Epithelial cell of proximal tubule (primary cell): ENCODE measurements at places on chromosomes 5 and 9.

- no peak for DNase-seq
Measured at GRCh38 chr5:148980731-148981130, 82.1 kb downstream of the SH3TC2 start.

DNA sequence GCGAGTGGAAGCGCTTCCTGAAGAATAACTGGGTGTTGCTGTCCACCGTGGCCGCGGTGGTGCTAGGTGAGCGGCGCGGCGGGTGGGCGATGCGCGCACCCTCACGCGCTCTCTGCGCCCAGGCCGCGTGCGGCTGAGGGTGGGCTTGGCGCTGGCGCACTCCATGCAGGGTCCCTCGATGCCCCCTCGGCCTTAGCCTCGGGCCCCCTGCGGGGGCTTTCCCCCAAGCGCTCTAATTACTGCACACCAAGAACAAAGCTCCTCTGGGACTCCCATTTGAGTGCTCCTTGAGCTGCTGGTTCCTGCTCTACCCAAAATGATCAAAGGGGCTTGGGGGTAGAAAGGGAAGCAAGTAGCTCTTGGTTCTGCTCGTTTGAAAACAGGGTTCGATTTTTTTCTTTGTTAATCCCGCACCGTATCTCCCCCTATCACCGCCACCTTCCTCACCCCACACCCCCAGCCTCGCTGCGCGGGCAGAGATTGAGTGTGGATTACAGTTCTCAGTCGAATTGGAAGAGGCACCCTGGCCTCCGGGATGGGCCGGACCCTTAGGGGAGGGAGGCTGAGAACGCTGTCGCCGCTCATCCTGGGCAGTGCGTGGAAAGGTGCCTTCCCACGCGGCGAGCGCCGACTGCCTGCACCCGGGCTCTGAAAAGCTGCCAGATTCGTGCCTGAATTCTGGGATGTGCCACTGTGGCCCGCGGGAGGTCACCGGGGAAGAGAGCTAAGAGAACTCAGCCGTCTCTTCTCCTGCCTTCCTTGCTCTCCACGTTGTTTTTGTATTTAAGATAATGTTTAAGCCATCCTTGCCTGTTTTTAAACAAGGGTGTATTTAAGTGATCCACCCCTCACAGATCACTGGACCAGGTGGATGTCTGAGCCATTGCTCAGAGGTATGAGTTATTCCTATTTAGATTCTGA, 697 bp downstream of the SLC1A1 start:
- no peak for DNase-seq

DNA sequence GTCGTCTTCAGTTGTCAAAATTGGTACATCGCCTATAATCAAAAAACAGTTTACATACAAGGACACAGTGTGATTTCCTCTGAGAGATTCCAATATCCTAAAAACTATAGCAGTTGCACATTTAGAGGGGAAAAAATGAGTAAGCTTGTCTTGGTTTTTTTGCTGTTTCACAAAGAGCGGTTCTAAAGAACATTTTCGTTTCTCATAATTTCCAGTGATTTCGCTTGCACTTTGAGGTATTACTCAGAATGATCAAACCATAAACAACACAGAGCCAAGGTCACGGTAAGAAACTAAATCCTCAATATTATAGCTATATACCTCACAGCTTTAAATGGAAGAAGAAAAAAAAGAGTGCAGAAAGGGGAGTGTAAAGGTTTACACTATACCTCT, 861 bp downstream of the MTX3 start:
- DNase-seq = no peak

DNA sequence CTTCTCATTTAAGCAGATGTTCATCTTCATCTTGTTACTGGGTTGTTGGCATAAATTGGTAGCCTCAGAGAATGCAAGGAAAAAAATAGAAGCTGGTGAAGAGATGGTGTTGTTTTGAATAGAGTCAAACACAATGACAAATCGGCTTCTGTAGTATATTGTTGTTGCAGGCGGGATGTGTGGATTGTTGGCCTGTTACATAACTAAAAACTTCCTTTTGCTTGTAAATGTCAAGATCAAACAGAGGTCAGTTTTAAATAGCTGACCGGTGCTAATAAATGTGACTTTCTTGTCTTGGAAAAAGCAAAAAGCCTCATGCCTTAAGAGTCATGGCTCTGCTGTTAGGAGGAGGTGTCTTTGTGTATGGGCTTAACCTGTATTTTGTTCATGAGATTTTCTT, 59.2 kb downstream of the CCDC192 start:
- DNase-seq = no peak

DNA sequence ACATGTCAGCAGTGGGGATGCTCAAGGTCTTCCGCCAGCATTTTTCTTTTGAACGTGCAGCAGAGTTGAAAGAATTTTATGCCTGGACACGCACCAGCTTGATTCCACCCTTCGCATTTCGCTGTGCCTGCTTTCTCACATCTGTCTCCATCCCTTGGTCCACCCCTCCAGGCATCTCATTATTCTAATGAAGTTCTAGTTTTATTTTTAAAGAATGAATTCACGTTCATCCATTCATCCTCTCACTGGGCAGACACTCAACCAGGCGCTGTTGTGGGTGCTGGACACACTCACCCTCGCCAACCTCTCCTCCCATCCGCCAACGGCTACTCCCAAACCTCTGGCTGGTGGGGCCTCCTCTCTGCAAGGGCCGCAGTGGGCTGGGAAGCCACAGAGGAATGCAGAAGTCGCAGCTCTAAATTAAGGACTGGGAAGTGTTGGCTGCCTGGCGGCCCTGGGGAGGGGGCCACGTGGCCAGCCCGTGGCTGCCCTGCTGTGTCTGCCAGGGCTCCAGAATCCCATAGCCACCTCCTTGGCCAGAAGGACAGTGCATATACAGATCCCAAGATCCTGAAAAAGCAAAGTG, 6.7 kb downstream of the SUSD3 start:
- no peak for DNase-seq

- no peak for DNase-seq
Measured at GRCh38 chr9:74824654-74825053, 63.1 kb downstream of the TRPM6 start.

DNA sequence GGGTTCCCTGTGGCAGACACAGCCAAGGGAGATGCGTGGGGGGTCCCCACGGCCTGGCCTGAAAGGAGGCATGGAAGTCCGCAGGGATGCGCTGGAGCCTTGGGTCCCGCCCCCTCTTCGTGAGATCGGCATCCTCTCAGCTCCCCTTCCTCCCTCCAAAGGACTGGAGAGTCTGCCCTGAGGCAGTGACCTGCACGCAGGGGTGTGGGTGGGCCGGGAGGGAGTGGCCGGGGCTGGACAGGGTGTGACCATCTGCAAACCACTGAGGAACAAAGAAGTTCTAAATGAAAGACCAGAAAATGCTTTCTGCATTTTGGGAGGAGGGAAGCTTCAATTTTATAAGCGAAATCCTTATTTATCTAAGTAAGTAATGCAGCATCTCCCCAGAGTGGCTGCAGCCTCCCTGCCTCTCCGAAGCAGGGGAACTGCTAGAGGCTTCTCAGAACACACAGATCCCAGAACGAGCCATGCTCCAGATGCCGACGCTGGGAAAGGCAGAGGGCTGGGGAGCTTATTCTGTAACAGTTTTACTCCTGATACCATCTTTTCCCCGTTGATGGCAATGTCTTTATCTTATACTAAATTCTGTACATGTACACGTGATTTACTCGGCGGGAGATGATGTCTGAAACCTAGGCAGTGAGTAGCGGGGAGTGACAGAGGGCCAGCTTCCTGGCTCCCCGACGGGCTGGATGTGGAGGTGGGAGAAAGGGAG, 221.7 kb downstream of the FANCC start:
- no peak for DNase-seq

- DNase-seq = no peak
Measured at GRCh38 chr5:10441992-10442435, 335 bp downstream of the ROPN1L start.

- no peak for DNase-seq
Measured at GRCh38 chr5:14339468-14339867, 196.3 kb downstream of the TRIO start.

- no peak for DNase-seq
Measured at GRCh38 chr5:20648981-20649380, 661.0 kb upstream of the CDH18 start.

DNA sequence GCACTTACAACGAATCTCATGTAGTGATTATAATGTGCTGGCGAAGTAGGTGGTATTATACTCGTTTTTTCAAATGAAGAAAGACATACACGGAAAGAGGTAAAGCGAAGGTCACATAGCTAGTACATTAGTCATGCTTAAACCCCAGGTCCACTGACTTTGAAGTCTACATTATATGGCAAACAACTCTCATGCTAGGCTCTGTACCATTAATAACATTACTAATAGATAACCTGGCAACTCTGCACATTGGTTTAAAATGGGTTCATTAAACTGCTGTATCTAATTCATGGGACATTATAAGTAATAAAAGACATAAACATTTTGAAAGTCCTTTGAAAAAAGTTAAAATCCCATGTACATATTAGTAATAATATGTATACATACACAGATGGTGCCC, 21.2 kb downstream of the FYB1 start:
- no peak for DNase-seq
